ENCODE measurements at places on chromosomes 2 and 18.
A peak's percentile ranks its signal among the peaks of the same experiment; 100 is the strongest.

DNA sequence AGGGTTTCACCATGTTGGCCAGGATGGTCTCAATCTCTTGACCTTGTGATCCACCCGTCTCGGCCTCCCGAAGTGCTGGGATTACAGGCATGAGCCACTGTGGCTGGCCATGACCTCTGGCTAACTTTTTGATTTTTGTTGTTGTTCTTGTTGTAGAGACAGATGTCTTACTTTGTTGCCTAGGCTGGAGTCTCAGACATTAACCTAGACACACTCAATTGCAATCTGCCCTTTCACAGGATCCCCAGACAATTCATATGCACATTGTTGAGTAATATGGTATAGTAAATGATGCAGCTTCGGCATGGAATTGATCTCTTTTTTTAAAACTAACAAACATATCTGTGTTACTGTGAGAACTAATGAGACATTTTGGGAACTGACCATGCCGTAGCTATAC is 130.5 kb upstream of the CCDC195 start:
- no peak for DNase-seq

DNA sequence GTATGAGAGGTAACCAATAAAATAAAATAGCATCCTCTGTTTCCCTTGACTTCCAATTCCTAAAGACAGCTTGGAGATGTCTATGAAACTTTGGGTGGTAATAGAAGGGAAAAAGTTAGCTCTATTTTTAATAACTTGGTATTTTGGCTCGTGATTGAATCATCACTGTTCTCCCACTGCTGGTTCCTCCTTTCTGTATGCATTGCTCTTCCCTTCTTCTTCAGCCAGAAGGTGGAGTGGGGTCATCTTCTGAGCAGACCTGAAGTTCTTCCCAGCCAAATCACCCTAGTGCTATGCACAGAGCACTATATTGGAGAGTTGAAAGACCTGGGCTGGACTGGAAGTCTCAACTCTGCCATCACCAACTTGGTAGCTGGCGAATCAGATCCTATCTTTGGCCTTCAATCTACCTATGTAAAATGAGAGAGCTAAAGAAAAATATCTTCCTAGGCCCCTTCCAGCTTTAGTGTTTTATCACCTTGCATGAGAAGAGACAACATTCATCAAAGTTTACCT is 54.1 kb downstream of the CPO start:
- DNase-seq: no peak

GRCh38 chr18:52160636-52161035 is 179.4 kb upstream of the DCC start:
- DNase-seq: peak; percentile 32

DNA sequence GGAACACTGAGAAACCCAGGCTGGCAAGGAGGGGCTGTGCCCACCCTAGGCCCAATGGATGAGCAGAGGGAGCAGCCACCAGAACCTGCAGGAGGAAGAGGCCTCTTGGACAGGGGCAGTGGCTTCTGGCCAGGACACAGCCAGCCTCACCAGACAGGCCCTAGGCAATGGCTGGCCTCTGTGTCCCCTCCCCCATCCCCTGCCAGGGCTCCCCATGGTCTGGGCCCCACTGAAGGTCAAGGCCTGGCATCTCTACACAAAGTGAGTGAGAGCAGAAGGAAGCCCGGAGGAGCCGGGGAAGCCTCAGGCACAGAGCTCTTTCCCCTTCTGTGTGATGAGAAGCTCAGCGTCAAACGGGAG is 6.3 kb downstream of the PRLH start:
- DNase-seq: no peak

GRCh38 chr2:208542465-208543041 is 136.0 kb downstream of the PTH2R start:
- DNase-seq: no peak

- DNase-seq: no peak
Observed at GRCh38 chr2:221412978-221413377, 159.1 kb downstream of the EPHA4 start.

DNA sequence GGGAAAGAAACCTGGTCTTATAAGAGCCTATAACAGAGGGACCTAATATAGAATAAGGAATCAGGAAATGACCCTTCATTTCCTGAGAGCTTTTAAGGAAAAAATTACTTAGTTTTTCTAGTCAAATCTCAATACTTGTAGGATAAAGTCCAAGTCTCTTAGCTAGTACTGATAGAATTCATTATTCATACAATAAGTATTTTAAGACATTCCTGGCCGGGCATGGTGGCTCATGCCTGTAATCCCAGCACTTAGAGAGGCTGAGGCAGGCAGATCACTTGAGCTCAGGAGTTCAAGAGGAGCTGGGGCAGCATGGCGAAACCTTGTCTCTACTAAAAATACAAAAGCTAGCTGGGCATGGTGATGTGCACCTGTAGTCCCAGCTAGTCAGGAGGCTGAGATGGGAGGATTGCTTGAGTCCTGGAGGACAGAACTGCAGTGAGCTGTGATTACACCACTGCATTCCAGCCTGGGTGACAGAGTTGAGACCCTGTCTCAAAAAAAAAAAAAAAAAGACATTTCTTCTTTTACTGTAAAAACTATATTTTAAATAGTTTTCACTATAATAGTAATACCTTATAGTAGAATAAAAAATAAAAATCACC is 3.2 kb downstream of the RAB3GAP1 start:
- no peak for DNase-seq

GRCh38 chr2:11539317-11540147 is 5.7 kb downstream of the GREB1 start:
- no peak for DNase-seq

DNA sequence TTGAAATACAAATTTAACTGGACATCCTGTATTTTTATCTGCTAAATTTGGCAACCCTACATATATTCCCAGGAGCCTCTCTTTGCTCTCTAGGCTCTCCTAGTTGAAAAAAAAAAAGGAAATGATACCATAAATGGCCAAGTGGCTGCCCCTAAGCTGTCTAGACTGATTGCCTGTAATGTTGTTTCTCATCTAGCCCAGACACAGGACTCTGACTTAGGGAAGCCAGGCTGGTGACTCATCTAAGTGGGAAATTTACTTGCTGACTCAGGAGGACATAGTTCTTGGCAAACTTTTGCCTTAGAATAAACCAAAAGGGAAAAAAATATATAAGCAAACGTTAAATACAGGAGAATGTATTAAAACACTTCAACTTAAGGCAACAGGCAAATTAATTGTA is 14.6 kb upstream of the ITGAV start:
- DNase-seq: peak; percentile 56

DNA sequence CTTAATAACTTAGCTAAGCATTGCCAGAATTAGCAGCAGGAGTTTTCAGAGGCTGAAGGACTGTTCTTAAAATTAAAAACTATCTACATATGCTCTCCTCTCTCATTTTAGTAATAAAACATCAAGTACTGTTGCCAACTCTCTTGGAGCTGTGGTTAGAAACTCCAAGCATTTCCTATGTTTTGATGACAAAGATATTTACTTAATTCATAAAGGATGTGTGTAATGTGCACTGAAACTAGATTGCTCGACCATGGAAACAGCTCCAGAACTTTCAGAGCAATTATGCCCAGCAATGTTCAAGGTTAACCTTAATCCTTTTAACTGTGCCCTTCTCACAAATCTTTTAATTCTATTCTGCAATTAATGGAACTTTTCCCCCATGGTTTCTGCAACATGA is 8.4 kb downstream of the GRP start:
- DNase-seq: no peak

Data from iPS-NIHi11 (cell line).